ENCODE measurements at places on chromosomes 3 and 15.

- no peak for DNase-seq
Measured at GRCh38 chr3:59726279-59726678, 676.5 kb upstream of the CFAP20DC start.

GRCh38 chr3:7876741-7877297, 624.8 kb upstream of the LMCD1 start:
- no peak for DNase-seq

- DNase-seq = no peak
Measured at GRCh38 chr15:28885128-28885629, 595 bp upstream of the APBA2 start.

GRCh38 chr3:58000306-58001085, 7.7 kb upstream of the FLNB start:
- no peak for DNase-seq

DNA sequence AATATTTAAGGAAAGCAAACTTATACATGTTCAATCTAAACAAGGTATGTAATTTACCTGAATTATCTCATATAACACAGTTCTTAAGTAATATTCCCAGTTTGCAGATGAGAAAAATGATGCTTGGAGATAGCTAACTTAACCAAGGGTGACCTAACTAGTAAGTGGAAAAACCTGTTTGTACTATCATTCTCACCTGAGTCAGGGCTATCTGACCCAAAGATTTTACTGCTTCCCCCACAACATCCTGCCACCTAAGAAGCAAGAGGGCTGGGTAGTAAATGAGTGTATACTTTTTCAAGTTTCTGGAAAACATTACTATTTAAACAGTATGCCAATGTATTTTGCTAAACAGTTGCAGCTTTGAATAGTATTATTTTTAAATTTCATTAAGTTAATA, 10.6 kb downstream of the TP63 start:
- no peak for DNase-seq

DNA sequence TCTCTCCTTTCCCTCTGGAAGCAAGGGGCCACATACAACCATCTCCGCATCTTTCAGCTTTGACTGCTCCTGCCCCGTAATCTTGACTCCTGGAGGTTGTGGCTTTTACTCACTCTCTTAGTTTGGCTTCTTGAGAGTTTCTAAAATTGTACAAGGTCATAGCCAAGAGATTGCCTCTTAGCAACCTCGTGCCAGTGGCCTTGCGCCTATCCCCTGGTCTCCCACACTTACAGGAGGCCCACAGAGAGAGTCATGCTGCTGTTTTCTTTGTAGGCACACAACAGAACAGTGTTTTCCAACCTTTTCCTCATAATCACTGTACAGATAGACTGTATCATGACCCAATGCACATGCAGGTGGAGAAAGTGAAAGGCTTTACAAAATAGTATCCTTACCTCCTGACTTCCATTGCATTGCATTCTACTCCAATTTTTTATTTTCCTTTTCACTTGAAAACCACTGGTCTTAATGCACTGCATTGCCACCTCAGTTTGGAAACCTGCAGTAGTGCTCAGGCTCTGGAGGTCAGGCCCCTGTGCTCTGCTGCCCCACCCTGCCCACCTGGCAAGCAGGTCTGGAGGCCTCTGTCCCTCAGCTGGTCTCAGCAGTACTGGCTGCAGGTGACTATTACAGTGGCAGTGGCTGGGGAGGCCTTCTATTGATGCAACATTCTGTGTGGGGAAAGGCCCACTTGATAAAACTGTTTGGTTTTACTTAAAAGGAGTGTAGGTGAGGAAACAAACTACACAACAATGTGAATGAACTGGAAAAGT, 156.2 kb downstream of the DNAJB8 start:
- no peak for DNase-seq

- peak; percentile 83 for DNase-seq
Measured at GRCh38 chr3:133038089-133038730, at the start of gene TMEM108. Gene TMEM108 (plus strand): TSS chr3:133038391.

Data from D721Med (cell line).